ENCODE measurements at places on chromosomes 7 and 10.

DNA sequence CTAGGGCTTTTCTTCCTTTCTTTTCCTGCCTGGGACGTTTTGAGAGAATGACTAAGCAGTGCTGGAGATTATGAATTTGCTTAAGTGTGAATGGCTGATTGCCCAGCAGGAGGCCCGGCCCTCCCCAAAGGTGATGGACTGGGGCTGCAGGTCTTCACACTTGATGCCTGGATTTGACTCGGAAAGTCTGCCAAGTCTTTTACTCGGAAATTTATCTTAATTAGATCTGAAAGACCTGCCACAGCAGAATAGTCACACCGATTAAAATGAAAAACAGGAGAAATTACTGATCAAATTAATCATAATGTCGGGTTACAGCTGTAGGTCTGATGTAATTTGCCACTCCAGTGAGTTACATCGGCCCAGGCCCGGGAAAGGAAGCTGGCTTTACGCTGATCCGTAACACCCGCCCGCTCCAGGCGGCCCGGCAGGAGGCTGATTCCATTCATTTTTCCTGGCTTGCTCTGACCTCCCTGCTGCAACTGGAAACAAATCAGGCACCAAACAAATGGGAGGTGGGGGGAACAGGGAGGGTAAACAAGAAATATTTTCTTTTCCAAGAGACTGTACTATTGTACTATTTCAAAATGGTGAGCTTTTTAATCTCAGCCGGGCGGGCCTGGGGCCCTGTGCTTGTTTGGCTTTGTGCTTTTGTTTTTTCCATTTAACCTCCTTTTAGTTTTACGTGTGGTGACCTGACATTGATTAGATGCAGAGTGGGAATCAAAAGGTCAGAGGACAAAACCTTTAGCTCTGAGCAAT lies 212.4 kb upstream of the YAE1 start:
- no peak for DNase-seq

DNA sequence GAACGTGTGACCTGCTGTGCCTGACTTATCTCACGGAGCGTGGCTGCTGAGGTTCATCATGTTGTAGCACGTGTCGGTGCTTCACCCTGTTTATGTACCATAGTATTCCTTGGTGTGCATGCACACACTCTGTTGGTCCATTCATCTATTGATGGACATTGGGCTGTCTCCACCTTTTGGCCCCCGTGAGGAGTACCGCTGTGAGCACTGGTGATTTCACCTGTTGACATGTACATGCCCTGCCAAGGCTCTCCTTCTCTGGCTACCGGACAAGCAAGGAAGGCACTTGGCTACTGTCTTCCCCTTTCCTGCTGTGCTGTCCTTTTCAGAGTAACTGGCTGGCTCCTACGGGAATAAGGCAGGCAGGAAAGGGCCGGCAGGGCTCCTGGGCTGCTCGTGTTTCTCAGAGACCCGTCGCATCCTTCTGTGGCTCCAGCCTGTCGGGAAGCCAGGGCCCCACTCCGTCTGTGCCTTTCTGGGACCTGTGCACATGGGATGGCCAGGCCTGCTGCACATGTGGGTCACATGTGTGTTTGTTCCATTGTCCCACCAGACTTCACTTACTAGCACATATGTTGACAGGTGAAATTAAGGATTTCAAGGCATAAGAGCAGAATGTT lies 17.8 kb upstream of the TBRG4 start:
- no peak for DNase-seq

DNA sequence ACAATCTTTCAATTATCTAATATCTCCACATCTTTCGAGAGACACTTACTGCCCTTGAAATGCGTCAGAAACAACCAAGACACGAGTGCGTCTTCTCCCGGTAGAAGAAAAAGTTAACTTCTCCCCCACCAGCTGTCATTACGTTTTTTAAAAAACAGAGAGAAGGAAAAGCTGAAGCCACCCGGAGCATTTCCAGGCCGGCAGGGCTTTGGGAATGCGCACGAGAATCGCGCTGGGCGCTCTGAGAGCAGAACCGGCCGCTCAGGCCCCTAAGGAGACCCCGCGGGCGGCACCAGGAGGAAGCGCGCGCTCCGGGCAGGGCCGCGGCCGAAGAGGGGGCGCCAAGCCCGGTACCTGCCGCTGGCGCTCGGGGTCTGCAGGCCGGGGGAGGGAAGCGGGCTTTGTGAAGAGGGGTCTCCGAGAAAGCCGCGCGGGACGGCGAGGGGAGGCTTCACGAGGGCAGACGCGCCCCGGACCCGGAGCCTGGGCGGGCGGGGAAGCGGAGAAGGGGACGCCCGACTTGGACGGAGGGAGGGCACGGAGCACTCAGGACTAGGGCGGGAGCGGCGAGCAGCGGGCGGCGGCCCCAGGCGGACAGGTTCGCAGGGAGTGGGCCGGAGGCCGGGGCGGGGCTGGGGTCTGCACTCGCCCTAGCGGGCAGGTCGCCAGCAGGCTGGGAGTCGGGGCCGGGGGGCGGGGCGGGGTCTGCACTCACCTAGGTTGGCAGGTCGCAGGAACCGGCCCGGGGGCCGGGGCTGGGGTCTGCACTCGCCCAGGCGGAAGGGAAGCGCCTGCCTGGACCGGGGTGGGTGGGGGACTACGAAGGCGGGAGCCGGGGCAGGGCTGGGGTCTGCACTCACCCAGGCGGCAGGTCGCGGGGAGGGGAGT lies 932 bp downstream of the ESYT2 start:
- DNase-seq, result peak; percentile 16

DNA sequence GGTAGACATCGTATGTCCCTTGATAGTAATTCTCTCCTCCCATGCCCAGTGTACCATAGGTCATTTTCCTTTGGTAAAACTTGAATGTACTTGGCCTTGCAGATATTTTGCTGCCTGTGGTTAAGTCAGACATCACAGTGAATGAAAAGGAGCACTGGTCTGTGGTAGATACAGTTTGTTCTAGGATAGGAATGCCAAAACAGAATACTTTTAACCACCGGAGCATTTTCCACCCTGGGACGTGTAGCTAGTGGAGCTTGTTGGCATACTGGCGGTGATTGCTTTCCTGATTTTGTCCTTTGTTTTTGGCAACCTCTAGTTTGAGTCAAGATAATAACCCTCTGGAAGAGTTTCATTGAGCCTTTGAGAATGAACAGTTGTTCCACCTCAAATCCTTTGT lies 92.0 kb upstream of the BMPER start:
- no peak for DNase-seq

- DNase-seq, result peak; percentile 77
Measured at GRCh38 chr10:80453842-80454512, at the start of gene TSPAN14. Gene TSPAN14 (plus strand): TSS chr10:80454310. CDS start chr10:80489234, 34,924 bp downstream.

GRCh38 chr10:33125522-33126517 lies 167.8 kb upstream of the ITGB1 start:
- no peak for DNase-seq

DNA sequence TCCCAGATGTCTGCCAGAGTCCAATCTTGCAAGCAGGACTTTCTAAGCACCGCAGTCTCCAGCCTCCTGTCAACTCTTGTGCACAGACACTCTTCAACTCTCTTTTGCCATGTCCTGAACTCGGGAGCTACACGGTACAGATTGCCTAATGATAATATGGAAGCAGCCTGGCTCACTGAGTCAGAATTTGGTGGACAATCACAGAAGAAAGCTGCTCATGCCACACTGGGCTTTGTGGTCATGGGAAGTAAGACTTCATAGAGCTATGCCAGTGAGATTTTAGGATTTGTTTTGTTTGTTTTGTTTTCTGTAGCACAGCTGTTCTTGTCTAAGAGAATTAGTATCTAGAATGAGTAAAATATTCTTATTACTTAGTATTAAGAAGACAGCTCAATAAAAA lies 144.1 kb upstream of the PRSS58 start:
- no peak for DNase-seq

DNA sequence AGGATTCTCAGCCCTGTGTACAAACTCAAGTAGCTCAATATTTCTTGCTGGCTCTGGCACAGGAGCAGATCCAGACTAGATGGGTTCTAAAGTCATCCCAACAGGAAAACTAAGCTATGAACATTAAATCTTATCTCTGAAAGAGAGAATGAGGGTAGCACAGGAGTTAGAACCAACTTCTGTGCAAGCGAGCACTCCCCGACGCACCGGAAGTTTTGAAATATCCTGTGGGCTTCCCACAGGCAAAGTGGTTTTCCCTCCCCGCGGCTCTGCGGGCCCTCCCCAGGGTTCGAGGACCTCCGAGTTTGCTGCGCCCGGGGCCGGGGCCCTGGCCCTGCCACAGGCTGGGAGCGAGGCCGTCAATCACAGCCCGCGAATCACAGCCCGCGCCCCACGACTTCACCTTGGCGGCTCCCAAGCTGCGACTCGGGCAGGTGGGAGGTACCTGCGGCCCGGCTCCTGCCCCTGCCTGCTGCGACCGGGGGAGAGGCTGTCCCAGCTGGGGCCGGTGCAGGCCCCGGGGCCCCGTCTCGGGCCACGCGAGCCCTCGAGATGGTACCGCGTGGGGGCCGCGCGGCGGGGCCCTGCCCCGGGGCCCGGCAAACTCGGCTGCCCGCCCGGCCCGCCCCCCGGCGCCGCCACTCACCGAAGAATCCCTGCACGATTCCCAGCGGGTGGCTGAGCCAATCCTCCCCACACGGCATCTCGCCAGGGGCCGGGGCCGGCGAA lies 598 bp downstream of the MCMBP start:
- DNase-seq, result peak; percentile 56

DNA sequence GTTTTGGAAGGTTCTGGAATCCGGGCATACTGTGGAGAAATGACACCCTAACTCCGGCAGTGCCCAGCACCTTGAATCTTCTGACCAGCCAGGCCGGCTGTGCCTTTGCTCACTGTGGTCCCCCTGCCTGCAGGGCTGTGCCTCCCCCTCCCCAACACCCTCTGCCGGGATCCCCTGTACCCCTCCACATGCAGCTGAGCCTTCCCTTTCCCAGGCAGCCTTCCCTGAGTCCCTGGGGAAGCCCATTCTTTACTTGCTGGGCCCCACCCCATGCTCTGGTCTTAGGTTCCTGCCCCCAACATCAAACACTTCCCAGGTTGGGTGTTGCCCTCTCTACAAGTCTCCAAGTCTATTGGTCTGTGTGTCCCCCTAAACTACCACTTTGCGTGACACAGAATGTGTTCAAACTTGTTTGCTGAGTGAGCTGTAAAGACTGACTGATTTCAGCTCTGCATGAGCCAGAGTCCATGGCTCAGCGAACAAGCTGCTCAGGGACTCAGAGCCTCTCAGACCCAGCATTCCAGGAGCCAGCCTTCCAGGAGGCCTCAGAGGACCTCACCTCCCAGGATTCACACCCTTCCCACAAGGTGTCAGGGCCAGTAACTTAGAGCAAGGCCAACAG lies 31.6 kb downstream of the CALML5 start:
- no peak for DNase-seq

DNA sequence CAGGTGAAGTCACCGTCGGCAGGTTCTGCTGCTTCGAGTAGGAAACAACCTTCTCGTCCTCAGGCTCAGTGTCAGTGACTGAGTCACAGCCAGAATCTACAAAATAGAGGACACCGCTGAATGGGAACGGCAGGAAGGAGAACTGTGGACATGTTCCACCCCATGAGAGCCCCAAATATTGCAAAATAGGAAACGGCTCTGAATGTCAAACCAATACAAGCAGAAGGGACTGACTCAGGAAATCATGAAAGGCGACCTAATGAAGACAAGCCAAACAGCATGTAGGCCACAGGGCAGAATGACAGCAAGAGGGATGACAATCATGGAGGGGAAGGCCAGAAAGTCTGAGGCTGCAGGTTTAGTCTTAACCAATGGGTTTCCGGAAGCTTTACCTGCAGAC lies 63.5 kb downstream of the PIK3AP1 start:
- no peak for DNase-seq

DNA sequence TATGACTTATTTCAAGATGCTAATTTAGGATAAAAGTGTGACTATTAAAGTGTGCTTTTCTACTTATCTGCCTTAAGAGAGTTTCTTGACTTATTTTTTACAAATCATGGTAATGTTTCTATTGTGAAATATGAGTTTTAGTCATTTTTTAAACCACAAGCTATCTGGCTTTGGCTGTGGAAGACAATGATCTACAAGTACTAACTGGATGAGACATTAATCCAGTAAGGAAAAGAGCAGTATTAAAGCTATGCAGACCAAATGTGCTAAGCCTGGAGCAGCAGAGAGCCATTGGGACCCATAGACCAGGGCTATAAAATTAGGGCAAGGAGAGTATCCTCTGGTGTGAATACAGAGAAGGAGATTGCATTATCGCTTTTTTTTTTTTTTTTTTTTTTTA lies 92.4 kb downstream of the SEMA3A start:
- no peak for DNase-seq

GRCh38 chr7:44735403-44736165 lies 13.1 kb upstream of the ZMIZ2 start:
- DNase-seq, result peak; percentile 87

DNA sequence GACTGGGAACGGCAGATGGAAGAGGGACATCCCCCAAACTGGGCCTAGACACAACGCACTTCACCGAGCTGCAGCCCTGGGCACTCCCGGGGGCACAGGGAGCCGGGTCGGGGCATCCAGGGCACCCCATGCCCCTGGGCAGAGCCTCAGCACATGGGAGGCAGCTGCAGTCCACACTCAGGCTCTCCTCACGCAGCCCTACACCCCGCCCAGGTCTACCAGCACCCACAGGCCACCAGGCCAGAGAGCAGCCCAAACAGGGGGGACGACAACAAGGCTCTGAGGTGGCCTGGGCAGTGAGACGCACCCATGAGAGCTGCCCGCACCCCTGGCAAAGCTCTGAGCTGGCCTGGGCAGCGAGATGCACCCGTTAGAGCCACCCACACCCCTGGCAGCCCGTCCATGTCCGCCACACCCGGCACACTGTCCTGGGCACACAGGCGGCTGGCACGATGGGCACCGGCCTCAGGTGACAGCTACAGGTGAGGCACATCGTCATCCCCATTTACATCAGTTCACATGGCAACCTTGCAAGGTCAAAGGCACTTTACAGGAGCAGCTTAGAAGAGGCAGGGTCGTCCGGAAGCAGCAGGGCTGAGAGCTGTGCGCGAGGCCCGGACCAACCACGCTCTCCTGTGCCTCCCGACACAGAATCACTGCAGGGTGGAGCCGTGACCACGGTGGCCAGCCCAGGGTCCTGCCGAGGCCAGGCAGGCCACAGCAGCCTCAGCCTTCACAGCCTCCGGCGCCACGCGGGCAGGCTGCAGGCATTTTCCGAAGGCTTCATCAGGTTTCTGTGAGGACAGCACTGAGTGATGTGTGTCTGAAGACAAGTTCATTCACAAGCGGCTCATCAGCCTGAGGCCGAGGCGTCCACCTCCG lies 228.6 kb downstream of the MAD1L1 start:
- no peak for DNase-seq

- no peak for DNase-seq
Measured at GRCh38 chr10:99346247-99346646, 17.1 kb downstream of the CNNM1 start.

- DNase-seq, result no peak
Measured at GRCh38 chr7:43511769-43512515, 71.0 kb upstream of the STK17A start.

DNA sequence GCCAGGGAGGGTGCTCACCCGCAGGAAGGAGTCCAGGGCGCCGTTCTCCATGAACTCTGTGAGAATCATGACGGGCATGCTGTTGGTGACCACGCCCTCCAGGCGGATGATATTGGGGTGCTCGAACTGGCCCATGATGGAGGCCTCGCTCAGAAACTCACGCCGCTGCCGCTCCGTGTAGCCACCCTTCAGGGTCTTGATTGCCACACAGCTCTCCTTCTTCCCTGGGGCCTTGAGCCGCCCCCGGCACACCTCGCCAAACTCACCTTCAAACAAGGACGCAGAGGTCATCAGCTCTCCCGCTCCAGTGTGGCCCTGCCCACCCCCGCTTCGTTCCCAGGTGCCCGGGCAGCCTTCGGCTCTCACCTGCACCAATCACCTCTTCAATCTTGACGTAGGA lies 14.6 kb downstream of the EPHB4 start:
- DNase-seq, result no peak

Measured in LoVo (cell line).